H4 (cell line): ENCODE measurements at places on chromosomes 2 and 18. TPM values are rescaled to one million over a fixed set of nuclear protein-coding genes. Genes with fewer than 3 reads are reported as not detected.

GRCh38 chr2:21043744-21044532 is at the start of gene APOB:
Gene APOB, minus strand, starts transcription at chr2:21044073. Its CDS starts 128 bp downstream, at chr2:21043945.
- DNase-seq: no peak

GRCh38 chr2:33033606-33034081 is 86.9 kb downstream of the LTBP1 start:
- DNase-seq: no peak

DNA sequence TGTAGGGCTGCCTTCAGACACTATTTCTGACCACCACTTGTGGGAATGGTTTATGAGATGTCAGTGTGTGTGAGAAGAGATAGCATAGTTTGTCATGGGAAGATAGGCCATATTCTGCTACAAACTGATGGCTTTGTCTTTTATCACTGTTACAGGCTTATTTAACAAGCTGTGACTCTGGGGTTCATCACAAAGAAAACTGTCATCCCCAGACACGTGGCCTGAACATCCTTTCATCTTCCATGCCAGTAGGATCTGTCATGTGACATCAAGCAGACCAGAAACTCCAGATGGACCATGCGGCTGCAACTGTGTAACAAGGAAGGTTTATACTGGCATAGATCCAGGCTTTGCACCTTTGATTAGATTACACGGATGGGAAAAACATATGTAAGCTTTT is 128.6 kb upstream of the KCNH7 start:
- no peak for DNase-seq

DNA sequence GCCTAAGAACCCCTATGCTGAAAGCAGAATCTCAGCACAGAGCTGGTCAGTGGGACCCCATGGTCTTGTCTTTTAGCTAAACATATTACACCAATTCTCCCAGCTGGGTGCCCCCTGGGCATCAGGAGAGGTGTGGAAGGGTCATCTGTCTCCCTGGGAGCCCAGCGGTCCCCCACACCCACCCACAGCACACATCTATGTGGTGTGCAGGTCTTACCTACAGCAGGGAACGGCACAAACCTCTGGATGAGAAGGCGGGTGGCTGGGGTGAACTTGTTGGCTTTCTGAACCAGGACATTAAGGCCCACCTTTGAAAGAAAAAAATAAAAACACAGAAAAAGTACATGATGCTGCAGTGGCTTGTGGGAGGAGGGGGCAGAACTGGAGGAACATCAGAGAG is 70.7 kb downstream of the EMX1 start:
- no peak for DNase-seq

GRCh38 chr2:99609851-99610381 is 120.1 kb upstream of the REV1 start:
- DNase-seq: no peak

DNA sequence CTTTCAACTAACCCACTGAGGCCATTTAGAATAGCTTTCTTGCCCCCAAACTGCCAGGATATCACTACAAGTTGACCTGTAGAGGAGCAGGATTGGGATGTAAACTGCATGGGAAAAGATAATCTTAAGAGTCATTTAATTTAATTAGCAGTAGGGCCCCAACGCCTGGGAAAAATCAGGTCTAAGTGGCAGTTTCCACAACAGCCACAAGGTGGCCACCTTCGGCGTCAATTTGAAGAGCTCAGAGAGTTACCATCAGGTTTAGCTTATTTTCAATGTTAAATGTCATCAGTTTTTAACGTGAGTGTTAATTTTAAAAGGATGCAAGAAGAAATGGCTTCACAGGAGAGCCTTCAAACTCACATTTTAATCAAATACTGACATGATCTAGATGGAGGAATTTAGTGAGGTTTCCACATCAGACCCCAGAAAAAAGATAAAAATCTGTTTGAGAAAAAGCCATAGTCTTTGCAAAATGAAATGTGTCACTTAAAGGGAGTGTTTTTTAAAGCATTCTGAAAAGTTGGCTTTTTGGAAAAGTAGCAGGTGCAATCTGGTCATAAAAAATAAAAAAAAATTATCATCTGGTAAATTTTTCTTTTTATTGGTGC is 77.3 kb upstream of the UPP2 start:
- no peak for DNase-seq

The ANKMY1 gene
- total RNA-seq: 6.1 and 12.7 TPM in 2 replicates
